Femur (tissue), 1 donor: ENCODE measurements at places on chromosomes 3 and 15.

DNA sequence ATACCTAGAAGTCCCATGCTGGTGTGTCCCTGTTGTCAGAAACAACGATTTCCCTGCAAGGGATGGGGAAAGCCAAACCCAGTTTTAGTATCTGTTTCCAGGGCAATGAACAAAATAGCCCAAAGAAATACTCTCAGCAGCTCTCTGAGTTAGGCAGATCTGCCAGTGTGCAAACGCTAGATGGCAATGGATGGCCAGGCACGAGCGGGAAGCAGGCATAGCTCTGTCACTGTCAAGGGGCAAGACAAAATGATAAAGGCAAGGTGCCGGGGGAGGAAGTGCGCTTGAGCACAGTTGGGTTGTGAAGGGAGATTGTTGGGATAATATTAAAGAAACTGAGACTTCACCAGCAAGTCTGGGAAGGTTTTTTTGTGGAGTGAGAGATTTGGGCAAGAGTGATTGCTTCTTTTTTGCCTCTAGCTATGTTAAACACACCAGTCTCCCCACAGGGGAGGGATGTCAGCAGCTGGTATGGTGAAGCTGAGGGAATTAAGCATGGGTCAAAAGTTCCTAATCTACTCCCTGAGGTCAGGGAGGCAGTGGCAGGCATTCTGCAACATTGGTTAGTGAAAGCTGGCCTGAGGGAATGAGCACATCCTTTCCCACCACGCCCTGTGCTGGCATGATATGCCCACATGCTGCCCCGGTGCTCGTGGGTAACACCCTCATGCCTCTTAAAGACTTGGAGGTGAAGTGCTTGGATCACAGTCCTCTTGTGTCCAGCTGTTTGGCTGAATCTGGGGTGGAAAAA lies 117.5 kb downstream of the PDCD6IP start:
- peak; percentile 28 for DNase-seq

- no peak for DNase-seq
Measured at GRCh38 chr3:151923901-151924300, 50.5 kb downstream of the SUCNR1 start.

GRCh38 chr3:25573386-25574171 lies 91.1 kb downstream of the TOP2B start:
- DNase-seq: no peak

DNA sequence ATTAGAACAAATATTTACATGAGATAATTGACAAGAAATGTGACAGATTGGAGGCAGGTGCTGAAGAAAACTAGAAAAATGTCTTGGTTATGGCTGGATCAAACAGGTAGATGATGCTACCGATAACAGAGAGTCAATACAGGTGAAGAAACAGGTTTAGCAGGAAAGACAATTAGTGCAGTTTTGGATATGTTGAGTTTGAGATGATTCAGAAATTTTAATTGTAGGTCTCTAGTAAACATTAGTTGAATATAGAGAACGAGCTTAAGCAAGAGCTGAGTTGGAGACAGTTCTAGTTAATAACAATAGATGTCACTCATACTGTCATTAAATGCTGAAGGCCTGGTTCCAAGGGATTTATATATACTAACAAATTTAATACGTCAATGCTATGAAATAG lies 524.4 kb downstream of the NSUN3 start:
- DNase-seq: no peak

- no peak for DNase-seq
Measured at GRCh38 chr3:99128235-99128634, 226.7 kb upstream of the DCBLD2 start.

GRCh38 chr3:191135175-191135574 lies 63.9 kb upstream of the OSTN start:
- no peak for DNase-seq

GRCh38 chr3:193734737-193735366 lies 141.8 kb downstream of the OPA1 start:
- DNase-seq: no peak

GRCh38 chr3:7813365-7813764 lies 688.3 kb upstream of the LMCD1 start:
- no peak for DNase-seq

DNA sequence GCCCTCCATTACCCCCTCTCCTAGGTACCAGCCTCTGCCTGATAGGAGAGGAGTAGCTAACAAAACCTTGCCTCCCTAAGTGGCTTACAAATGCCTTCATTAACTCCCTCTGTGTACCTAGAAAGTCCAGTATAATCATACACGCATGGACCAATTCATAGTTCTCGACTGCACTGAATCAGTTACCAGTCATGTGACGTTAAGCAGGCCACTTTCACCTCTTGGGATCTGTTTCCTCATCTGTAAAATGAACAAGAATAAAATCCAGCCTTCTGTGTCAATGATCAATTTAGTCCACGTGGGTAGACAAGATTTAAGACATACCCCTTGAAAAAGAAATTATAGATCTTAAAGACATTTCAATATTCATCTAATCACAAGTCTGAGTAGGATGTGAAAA lies 72.2 kb downstream of the TRIM69 start:
- DNase-seq: no peak

- DNase-seq: no peak
Measured at GRCh38 chr3:43328653-43329052, 42.3 kb downstream of the SNRK start.

GRCh38 chr15:82712036-82712435 lies 2.4 kb upstream of the AP3B2 start:
- DNase-seq: no peak

DNA sequence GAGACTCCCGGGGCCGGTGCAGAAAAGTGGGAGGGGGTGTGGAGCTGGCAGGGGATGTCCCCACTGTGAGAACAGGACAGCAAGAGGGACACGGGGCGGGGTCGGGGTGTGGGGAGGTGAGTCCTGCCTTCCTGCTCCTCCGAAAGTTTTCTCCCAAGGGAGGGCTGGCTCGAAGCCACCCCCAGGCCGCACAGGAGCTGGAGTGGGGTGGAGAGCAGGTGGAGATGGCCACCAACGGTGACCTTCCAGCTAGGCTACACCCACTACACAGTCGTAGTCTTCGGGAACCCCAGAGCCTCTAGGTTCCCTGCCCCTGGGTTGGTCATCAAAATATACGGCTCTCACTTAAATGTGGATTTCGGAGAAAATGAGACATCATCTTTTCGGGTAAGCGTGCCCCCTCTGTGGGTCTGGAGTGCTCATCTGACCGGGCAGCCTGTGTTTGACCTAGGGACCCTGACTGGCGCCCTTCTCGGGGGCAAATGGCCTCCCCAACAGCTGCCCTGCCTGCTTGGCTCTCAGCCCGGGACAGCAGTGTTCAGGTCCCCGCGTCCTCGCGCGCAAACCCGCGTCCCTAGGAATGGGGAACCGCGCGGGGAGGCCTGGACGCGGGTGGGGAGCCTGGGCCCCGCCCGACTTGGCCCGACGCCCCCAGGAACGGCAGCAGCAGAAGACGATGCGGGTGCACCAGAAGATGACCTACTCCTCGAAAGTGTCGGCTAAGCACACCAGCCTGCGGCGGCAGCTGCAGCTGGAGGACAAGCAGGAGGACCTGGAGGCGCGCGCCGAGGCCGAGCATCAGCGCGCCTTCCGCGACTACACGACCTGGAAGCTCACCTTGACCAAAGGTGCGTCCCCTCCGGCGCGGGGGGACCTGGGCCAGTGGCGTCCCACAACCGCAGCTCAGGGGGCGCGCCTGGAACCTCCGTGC lies 21.2 kb downstream of the CFAP100 start:
- DNase-seq: peak; percentile 14

- DNase-seq: no peak
Measured at GRCh38 chr3:192433704-192434103, 293.6 kb downstream of the FGF12 start.

DNA sequence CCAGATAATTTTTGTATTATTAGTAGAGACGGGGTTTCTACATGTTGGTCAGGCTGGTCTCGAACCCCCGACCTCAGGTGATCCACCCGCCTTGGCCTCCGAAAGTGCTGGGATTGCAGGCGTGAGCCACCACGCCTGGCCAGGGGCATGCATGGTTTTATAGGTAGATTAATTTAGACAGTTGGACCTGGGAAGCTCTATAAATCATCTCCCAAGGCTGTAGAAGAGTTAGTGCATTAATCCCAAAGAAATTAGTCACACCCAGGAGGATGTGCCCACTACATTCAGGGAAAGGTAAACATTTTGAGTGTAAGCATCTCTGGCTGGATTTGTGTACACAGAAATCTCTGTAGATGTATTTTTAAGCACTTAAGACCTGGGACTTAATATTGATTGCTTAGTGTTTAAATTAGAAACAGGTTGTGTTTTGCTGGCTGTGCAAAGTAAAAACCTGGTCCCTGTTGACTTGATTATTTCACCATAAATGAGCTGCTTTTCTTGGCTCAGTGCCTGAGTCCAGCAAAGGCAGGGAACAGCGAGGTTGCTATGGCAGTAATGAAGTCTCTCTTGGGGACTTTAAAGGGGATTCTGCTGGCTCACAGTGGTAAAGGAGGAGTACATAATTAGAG lies 19.2 kb downstream of the EXOSC7 start:
- peak; percentile 68 for DNase-seq

DNA sequence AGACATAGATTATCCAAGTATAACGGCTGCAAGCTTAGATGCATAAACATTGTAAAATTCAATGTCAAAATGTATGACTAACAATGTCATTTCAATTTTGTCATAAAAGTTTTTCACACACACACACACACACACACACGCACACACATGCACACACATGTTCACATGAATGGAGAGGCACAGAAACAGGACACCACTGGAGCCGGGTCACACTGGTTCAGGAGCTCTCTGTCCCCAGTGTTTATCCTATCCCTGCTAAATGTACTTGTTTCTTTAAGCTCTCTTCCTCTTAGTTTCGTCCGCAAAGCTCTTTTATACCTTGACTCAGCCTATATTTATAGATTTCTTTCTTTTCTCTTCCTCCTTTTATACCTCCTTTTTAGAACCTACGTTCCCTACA lies 249.9 kb downstream of the CADPS start:
- no peak for DNase-seq

- DNase-seq: no peak
Measured at GRCh38 chr15:80586161-80586560, 108.9 kb upstream of the ABHD17C start.

GRCh38 chr3:129663045-129663446 lies 56.6 kb upstream of the PLXND1 start:
- no peak for DNase-seq

- no peak for DNase-seq
Measured at GRCh38 chr15:31155151-31155550, 53.6 kb upstream of the TRPM1 start.

DNA sequence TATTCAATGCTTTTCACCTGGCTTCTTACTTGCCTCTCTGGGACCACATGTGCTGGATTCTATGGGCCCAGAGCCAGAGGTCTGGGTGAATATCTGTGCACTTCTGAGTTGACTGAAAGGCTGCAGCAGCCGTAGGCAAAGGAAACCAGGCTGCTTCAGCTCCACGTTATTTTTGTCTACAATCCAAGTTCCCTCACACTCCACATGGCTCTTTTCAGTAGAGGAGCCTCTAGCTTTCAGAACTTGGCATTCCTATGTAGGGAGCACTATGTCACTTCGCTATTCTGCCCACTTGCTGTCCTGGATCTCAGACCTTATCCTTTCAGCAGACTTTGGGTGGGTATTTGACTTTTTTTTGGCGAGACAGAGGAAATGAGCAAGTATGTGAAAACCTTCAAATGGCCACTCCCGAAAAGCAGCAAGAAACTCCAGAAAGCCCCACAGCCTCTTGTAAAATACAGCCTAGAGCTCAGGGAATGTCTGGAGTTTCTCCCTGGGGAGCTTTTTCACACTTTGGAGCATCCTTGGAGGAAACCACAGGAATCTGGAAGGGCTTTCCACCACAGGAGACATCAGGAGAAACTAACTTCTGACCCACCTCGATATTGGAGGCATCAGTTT lies 80.9 kb downstream of the DUT start:
- no peak for DNase-seq

- DNase-seq: no peak
Measured at GRCh38 chr3:110126065-110126464, 788.7 kb upstream of the DPPA4 start.

- peak; percentile 90 for DNase-seq
Measured at GRCh38 chr3:128845778-128846485, 33.5 kb upstream of the ACAD9 start.

DNA sequence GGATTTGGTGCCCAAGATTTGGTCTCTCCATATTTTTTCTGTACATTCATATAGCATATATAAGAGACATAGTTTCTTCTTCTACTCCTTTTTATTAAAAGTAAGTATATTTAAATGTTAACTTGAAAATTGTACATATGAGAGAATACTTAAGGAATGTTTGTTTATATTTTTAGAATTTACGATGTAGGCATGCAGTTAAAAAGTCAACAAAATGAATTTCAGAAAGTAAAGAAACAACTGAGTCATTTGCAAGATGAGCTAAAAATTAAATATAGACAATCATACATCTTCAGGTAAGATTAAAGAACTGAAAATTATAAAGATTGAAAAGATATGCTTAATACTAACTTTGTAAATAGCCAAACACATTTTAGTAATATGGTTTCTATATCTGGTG lies 94.2 kb downstream of the LEKR1 start:
- no peak for DNase-seq

- no peak for DNase-seq
Measured at GRCh38 chr3:175554801-175555200, 695.7 kb downstream of the NAALADL2 start.

- DNase-seq: no peak
Measured at GRCh38 chr15:68765602-68766368, 54.9 kb downstream of the ANP32A start.

- no peak for DNase-seq
Measured at GRCh38 chr3:180408654-180409053, 193.3 kb upstream of the TTC14 start.

GRCh38 chr3:159189994-159190669 lies 388.3 kb downstream of the MFSD1 start:
- no peak for DNase-seq

GRCh38 chr3:157589211-157589610 lies 86.0 kb upstream of the VEPH1 start:
- no peak for DNase-seq

DNA sequence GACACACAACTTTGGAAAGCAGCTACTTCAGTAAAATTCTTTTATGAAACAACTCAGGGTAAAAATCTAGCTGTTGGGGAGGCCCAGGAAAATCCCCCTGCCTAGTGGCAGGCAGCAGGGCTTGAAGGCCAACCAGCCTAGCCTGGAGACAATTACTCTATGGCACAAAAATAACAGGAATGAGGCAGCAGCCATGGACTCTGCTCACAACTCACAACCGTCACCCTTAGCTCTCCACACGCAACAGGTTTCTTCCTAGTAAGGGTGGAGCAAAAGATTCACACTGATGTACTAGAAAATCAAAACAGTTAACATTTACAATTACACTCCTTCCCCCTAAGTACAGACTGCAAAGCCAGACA lies 530 bp upstream of the FBXL22 start:
- DNase-seq: no peak
